WTC11 (cell line): ENCODE measurements at places on chromosomes 6 and 20. TPM values are rescaled to one million over a fixed set of nuclear protein-coding genes. Genes with fewer than 3 reads are reported as not detected.

GRCh38 chr6:157134402-157135047 lies 188.8 kb downstream of the TMEM242 start:
- DNase-seq: no peak

DNA sequence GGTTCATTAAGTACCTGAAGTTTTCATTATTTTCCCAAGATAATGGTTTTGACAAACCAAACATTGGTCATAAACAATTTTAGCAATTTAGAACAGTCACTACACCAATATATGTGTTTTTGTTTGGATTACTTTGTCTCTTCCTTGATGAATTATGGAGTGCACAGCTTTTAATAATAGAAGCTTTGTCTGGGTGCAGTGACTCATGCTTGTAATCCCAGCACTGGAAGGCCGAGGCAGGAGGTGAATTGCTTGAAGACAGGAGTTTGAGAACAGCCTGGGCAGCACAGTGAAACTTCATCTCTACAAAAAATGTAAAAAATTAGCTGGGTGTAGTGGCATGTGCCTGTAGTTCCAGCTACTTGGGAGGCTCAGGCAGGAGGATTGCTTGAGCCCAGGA lies 89.4 kb upstream of the ANKEF1 start:
- DNase-seq: no peak

GRCh38 chr20:43843096-43843964 lies 71.3 kb upstream of the TOX2 start:
- no peak for DNase-seq

DNA sequence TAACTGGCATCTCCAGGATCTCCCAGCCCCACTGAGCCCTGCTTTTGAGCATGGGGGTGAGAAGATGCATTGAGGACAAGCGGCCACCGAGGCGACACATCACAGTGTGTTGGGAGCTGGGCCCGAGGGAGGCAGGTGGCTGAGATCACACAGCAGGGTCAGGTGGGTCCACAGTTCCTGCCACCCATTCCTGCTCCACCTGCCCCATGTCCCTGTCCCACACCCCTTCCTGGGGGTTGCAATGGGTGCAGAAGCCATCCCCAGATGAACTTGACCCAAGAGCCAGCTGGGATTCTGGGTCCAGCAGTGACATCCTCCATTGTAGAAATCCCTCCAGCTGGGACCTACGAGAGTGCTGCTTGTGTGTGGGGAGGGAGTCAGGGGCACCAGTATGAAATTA lies 1.0 kb downstream of the TGM2 start:
- DNase-seq: no peak

DNA sequence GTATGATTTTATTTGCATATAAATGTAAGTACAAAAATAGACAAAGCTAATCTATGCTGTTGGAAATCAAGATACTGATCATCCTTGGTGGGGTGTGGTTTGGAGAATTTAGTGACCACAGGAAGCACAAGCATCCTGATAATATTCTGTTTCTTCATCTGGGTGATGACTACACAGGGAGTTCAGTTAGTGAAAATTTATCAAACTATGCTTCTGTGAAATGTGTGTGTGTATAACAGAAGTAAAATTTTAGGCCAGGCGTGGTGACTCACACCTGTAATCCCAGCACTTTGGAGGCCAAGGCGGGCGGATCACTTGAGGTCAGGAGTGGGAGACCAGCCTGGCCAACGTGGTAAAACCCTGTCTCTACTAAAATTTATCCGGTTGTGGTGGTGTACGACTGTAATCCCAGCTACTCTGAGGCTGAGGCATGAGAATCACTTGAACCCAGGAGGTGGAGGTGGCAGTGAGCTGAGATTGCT lies 20.6 kb downstream of the ENPP3 start:
- DNase-seq: no peak

DNA sequence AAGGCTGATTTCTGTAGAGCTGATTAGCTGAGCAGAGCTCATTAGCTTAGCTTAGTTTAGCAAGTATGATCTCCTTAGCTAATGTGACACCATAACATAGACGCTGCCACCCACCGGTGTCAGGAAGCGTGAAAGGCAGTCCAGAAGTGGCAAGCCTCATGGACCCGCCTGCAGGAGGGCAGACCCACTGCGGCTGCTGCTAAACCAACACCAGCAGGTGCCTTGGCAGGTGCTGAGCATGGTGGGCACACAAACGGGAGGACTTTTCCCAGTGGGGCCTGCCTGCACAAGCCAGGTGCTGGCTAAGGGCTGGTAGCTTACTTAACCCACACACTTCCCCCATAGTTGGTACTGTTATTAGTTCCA lies 22.7 kb downstream of the ZDHHC14 start:
- no peak for DNase-seq

GRCh38 chr20:36957875-36958667 lies 6.6 kb upstream of the SAMHD1 start:
- no peak for DNase-seq

GRCh38 chr20:51427651-51428291 lies 114.7 kb downstream of the NFATC2 start:
- DNase-seq: no peak

GRCh38 chr6:90072501-90072900 lies 178.2 kb downstream of the GJA10 start:
- no peak for DNase-seq

DNA sequence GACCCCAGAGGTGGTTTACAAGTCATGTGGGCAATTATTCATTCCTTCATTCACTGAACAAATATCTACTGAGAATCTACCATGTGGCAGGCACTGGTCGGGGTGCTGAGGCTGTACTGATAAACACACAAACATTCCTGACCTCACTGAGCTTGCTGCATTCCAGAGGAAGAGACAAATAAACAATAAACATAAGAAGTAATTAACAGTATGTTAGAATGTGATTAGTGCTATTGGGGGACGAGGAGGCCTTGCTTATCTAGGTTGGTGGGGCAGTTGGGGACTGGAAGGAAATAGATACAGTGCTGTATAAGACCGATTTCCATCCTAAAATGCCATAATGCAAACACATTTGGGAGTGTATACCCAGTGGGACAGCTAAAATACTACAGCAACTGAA lies 44.1 kb downstream of the MAK start:
- no peak for DNase-seq

- DNase-seq: no peak
Observed at GRCh38 chr6:127937102-127937501, 36.2 kb upstream of the THEMIS start.

DNA sequence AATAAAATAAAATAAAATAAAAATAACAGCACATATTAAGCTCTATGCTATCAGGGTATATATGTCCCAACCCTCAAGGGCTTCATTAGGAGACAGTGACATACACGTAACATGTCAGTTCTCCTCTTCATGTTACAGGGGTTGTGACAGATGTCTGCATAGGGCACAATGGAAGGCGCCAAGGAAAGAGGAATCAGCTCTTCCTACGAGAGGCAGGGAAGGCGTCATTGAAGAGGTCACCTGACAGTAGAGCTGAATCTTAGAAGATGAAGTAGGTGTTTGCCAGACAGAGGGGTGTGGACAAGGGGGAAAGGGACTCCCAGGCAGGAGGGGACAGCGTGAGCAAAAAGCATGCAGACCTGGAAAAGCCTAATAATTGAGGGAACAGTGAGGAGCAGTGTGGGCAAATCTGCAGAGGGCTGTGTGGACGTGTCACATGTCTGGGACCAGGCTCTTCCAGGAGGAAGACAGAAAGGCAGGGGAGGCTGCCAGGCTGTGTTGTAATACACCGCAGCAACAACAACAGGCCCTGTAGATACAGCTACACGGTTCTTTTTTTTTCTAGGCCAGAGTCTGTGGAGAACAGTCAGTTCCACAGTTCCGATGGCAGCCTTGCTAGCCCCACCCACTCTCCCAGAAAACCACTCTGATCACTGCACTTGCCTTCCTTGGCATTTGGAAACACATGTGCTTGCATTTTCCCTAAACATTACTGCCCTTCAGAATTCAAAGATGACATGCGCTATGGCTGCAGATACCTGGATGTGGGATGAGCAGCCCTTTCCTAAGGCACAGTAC lies 2.5 kb upstream of the FKBP5 start:
- no peak for DNase-seq

DNA sequence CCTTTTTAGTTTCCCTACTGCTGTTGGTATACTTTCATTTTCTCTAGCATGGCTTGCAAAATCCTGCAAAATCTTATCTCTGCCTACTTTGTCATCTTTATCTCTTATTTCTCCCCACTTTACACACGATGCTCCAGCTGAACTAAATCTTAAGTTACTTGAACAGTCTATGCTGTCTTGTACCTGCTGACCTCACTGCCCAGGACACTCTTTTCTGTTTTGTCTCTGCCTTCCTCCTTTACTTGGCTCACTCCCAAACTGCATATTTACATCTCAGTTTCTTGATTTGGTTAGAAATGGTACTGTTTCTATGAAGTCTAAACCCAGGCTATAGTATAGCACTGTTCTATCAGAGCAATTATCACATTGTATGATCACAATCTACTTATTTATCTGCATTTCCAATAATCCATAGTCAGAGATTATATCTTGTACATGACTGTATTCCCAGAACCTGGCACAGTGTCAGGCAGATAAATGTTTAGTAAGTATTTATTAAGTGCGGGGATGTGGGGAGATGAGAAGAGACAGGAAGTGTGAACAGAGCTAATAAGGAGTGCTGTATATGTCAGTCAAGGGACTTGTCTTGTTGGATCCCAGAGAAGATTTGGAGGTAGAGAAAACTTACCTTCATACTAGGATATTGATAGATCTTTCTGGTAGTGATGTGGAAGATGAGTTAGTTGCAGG lies 57.6 kb downstream of the ADGRG6 start:
- no peak for DNase-seq

- no peak for DNase-seq
Observed at GRCh38 chr6:18976091-18976490, 588.9 kb downstream of the RNF144B start.

- no peak for DNase-seq
Observed at GRCh38 chr6:155378724-155379123, 64.4 kb upstream of the TFB1M start.

GRCh38 chr6:149942461-149942829 lies 631 bp downstream of the ULBP2 start:
- no peak for DNase-seq

GRCh38 chr6:35047265-35048011 lies 93.7 kb downstream of the TCP11 start:
- DNase-seq: no peak

GRCh38 chr6:5680095-5680494 lies 326.6 kb downstream of the NRN1 start:
- no peak for DNase-seq

DNA sequence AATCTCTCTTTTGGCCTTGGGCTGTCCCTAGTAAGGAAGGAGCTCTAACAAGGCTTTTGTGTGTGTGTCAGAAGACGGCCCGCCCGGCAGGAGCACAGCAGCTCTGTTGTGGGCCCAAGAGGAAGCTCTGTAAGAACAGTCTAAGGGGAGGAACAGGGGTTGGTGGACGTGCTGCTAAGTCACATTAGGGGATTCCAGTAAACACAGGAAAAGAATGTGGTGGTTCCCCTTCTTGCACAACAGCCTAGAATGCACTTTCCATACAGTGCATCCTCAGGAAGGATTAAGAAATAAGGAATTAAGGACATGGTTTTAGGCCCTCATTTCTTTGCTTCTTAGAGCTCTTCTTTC lies 114.5 kb downstream of the RNF144B start:
- no peak for DNase-seq

DNA sequence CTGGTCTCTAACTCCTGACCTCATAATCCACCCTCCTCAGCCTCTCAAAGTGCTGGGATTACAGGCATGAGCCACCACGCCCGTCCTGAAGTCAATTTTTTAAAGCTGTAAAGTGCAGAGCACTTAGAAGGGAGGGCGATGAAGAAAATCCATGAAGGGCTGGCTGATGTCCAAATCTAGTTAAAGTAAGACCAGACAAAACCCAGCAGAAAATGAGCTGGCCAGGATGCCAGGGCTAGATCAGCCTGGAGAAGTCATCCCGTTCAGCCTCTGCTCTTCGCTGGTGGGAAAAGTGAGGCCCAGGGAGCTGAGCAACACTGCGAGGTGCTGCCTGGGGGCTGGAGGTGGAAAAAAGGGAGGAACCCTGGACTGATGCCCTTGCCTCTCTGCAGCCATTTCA lies 3.1 kb downstream of the BPIFB4 start:
- no peak for DNase-seq

GRCh38 chr6:118501765-118502164 lies 46.3 kb upstream of the PLN start:
- no peak for DNase-seq

- no peak for DNase-seq
Observed at GRCh38 chr6:143501851-143502250, 9.7 kb downstream of the FUCA2 start.

- peak; percentile 50 for DNase-seq
Observed at GRCh38 chr20:58389324-58389967, 417 bp downstream of the VAPB start.

DNA sequence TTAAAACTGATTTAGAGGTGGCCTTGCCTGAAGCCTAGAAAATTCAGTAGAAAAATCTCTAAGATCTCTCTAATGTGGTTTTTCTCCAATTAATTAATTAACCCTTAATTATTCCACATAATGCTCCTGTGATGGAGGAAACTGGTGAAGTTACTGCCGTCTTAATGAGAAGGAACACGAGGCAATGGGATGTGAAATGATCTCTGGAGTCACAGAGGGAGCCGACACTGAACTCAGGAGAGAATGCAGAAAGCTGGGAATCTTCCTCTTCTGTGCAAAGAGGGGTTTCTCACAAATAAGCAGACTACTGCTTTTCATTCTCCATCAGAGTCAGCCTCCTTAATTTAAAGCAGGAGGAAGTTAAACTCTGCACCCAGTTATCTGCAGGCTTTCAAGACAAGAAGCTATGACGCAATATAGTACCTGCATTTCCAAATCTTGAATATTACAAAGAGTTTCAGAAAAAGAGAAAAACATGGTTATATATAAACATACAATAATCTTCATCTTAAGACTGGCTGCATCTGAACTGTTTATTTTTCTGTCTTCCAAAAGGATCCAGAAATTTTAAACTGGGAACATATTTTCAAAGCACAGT lies 18.1 kb upstream of the SNRPB2 start:
- DNase-seq: no peak

DNA sequence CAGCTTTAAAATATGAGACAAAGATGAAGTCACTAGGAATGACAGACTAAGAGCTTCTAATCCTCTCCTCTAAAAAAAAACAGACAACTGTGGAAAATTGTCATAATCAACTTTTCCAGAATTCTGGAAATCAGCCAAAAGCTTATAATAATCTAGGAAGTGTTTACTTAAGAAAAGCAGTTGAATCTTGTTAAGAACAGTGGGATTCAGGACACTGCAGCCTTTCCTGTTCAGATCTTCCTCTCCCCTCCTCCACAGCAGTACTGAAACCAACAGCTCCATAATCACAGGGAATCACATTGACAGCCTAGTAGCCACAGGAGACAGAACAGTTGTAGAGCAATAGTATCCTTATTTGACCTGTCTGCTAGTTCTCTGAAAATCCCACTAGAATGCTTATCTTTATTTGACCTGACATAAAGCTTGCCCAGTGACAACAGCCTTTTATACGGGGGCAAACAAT lies 41.6 kb downstream of the IBTK start:
- no peak for DNase-seq

ADGB gene
- total RNA-seq: not detected in 3 replicates

GRM1 gene
- total RNA-seq: 0.37 to 0.46 TPM (median 0.41 TPM) in 3 replicates

RGS17 gene
- 6.6 to 9.3 TPM (median 7.4 TPM) in 3 replicates for total RNA-seq

DNMT3B gene
- 638 to 682 TPM (median 641 TPM) in 3 replicates for total RNA-seq

PGBD1 gene
- 6.8 to 7.5 TPM (median 6.9 TPM) in 3 replicates for total RNA-seq

CYP24A1 gene
- not detected in 3 replicates for total RNA-seq

PDE7B gene
- 0.05 TPM in 1 of 3 replicates, not detected in the others for total RNA-seq

POM121L2 gene
- total RNA-seq: 0.13 to 0.16 TPM in 2 of 3 replicates, not detected in the other

FHL5 gene
- not detected in 3 replicates for total RNA-seq

THBS2 gene
- total RNA-seq: 33.5 to 40.3 TPM (median 35.8 TPM) in 3 replicates

C6orf132 gene
- 38.1 to 52.6 TPM (median 38.2 TPM) in 3 replicates for total RNA-seq

PROCR gene
- total RNA-seq: 20.5 to 29.7 TPM (median 22.2 TPM) in 3 replicates

FGD2 gene
- total RNA-seq: 0.31 to 0.78 TPM (median 0.44 TPM) in 3 replicates

RSPH3 gene
- total RNA-seq: 2.4 to 3.2 TPM (median 2.7 TPM) in 3 replicates

ABRACL gene
- 111 to 117 TPM (median 116 TPM) in 3 replicates for total RNA-seq

LRFN2 gene
- total RNA-seq: 1.3 to 1.6 TPM (median 1.4 TPM) in 3 replicates

TTI1 gene
- total RNA-seq: 42.8 to 43.5 TPM (median 43.4 TPM) in 3 replicates
